ENCODE measurements at places on chromosomes 5 and 9.
A peak's percentile ranks its signal among the peaks of the same experiment; 100 is the strongest.

DNA sequence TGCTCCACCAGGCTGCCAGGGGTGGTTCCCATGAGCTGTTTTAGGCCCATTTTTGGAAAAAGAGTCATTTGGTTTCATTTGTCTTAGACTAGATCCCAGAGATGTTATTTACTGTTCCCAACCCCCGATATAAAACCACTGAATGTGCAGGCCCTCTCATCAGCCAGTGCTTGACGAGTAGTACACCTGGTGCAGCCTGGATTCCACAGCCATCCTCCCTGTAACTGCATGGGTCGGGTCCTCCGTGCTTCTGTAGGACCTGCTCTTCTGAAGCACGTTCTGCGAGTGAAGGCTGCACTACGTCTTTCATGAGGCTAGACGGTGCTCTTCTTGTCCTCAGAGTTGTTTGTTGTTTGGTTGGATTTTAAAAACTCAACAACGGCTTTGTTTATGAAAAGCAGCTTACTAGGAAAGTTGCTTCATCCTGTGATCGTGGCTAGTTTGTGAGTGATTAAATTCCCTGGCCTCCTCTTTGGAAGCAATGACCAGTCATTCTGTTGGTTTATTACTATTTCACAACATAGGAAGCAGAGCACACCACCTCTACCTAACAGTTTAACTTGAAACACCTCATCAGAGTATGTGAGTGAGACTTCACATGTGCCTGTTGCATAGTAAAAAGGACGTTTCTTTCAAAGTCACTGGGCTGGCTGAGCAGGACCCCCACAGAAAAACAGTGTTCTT, 135.2 kb downstream of the AOPEP start:
- no peak for DNase-seq

- DNase-seq, result no peak
These were observed 21.9 kb upstream of the NSMF start for GRCh38 chr9:137480686-137481683.

DNA sequence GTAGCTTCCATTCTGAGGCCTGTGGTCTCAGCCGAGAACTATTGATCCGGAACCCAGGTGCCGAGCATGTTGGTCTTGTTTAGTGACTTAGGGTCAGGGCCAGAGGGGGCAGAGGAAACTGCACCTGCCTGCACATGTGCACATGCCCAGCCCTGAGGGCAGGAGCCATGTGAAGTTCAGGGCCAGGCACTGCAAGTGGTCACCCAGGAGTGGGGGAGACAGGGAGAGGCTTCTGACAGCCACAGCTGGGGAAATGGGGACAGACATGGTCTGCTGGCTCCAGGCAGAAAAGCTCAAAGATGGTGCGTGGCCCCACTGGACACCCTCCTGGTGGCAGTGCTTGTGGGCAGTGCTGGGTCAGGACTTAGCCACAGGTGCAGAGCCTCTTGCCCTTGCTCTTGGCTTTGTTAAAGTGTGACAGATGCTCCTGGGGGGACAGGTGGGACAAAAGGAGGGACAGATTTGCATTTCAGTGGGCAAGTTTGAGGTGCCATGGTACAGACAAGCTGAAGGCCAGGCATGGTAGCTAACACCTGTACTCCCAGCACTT, 134.4 kb downstream of the CACNA1B start:
- DNase-seq, result no peak

GRCh38 chr9:84759300-84759750, 89.8 kb downstream of the NTRK2 start:
- no peak for DNase-seq

GRCh38 chr5:179196405-179197079, 136.4 kb downstream of the ZNF354C start:
- no peak for DNase-seq

- DNase-seq, result no peak
These were observed 937 bp upstream of the MACROH2A1 start for GRCh38 chr5:135399794-135400542.

DNA sequence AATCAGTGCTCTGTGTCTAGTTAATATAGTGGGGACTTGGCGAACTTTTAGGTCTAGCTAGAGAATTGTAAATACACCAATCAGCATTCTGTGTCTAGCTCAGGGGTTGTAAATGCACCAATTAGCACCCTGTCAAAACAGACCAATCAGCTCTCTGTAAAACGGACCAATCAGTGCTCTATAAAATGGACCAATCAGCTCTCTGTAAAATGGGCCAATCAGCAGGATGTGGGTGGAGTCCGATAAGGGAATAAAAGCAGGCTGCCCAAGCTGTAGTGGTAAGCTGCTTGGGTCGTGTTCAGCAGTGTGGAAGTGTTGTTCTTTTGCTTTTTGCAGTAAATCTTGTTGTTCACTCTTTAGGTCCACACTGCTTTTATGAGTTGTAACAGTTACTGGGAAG, 3.6 kb upstream of the OTULINL start:
- no peak for DNase-seq

- no peak for DNase-seq
These were observed 85.5 kb downstream of the PALM2AKAP2 start for GRCh38 chr9:109865521-109865920.

- no peak for DNase-seq
These were observed 110.9 kb upstream of the BASP1 start for GRCh38 chr5:17106521-17106920.

DNA sequence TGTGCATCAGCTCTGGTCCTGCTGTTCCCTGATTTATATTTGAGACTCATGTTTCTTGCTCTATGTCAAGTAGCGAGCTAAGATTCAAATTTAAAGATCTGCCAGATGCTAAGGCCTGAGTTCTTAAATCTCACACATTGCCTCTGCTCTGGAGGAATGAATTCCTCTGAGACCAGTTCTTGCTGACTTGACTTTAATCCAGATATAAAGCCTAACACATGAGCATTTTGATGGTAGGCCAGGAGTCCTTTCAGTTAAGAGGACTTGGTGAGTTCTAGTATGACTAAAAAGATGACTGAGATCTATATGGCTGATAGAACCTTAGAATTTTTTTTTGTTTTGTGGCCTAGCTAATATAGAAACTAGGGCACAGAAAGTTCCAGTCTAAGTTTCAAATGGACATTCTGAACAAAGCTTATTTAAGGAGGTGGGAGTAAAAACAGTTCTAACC, 1.3 kb upstream of the INIP start:
- DNase-seq, result no peak

- peak; percentile 16 for DNase-seq
These were observed 21.0 kb upstream of the RAB14 start for GRCh38 chr9:121222524-121223171.

DNA sequence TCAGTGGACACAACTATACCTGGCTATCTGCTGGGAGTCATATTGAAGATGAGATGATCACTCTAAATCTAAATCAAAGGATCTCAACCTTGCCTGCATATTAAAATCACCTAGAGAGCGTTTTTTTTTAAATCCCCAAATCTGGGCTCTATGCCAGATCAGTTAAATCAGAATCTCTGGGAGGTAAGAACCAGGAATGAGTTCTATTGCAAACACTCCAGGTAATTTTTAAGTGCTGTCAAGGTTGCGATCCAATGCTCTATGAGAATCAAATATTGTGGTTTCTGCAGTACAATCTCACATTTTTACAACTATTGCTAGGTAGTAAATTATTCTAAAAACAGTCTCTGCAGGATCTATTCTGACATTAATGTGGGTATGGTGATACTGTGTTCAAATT, 202.3 kb upstream of the OR13F1 start:
- no peak for DNase-seq

- DNase-seq, result no peak
These were observed 72.1 kb upstream of the PRRC1 start for GRCh38 chr5:127445328-127445727.

DNA sequence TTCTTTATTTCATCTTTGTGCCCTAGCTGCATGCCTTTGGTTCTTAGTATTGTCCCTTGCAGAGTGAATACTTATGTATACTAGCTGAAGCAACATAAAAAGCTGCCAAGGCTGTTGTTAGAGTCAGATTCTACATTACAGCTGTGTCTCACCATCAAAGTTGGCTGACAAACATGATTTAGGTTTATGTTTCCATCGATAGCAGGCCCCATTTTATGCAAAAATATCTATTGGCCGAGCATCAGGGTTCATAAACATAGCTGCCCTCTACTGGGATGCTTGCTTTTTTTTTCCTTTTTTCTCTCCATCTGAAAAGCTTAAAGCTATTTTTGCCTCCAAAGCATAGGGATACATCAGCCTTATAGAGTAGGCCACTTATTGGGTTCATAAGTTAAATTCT, 68.0 kb downstream of the FAM174A start:
- DNase-seq, result no peak

GRCh38 chr5:9538504-9538903, 7.4 kb downstream of the SEMA5A start:
- DNase-seq, result no peak

GRCh38 chr9:77847059-77847499, 184.5 kb downstream of the GNAQ start:
- no peak for DNase-seq

- DNase-seq, result no peak
These were observed 76.4 kb upstream of the FCN1 start for GRCh38 chr9:134993996-134994720.

DNA sequence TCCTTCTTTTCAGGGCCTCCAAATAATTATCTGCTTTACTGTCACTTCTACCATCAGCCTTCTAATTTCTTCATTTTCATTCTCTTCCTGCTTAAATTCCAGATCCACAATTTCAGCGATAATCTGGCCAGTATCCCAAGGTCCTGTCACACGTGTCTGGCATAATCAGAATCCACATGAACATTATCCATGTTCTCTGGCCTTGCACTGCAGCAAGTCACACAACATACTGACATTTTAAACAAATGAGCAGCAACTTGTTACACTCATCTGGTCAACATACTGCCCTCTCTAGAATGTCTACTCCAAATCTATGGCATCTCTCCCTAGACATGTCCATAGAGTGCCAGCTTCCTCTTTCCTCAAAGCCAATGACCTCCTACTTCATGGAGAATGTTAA, 43.8 kb upstream of the RASEF start:
- no peak for DNase-seq

- DNase-seq, result no peak
These were observed 22.0 kb downstream of the OR2S2 start for GRCh38 chr9:35935755-35936509.

GRCh38 chr5:15236911-15237508, 263.0 kb upstream of the FBXL7 start:
- DNase-seq, result no peak

GRCh38 chr9:23322392-23322791, 503.6 kb downstream of the ELAVL2 start:
- DNase-seq, result no peak

DNA sequence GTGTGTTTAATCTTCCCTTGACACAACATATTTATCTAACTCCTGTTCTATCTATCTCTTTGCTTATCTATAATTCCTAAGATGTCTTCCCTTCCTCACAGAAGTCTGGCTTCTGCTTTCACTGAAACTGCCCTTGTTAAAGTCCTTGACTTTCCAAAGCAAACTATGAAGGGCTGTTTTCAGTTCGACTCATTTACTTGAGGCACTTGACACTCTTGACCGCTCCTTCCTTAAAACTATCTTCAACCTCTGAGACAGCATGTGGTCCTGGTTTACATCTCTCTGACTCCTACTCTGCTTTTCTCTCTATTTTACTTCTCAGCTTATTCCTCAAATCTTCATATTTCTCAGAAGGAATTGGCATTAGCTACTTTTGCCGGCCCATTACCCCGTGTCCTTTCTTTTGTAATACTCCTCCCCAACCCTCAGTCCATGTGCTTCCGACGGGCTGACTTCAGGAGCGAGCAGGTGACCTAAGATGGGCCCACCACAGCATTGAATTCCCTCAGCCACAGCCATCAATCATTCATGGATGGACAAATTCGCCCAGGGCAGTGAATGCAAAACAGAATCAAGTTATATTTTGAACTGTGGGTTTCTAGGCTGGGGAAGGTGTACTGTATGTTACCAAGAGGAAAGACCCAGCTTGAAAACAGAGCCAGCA, 1089.2 kb downstream of the PTPRD start:
- no peak for DNase-seq

GRCh38 chr5:73989956-73990355, 364.0 kb downstream of the ARHGEF28 start:
- DNase-seq, result no peak

DNA sequence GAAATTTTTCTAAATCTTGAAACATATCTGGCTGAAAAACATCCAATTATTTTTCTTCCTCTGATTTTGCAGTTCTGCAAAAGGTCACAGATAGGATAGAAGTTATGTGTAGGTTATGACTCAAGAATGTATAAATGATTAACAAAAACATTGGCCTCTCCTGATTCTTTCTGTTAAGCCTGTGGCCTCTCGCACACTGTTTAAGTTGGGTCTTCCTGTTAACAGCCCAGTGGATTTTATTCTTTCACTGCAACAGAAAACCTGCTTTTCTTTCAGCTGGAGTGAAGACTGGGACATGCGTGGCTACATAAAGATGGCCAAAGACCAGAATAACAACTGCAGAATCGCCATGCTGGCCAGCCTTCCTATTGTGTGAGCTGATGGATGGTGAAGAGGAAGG, 17.1 kb upstream of the SPATA31E1 start:
- no peak for DNase-seq

GRCh38 chr9:68832861-68833518, 128.0 kb downstream of the PIP5K1B start:
- no peak for DNase-seq

- DNase-seq, result no peak
These were observed at the start of gene ACTL7B for GRCh38 chr9:108855888-108856287. ACTL7B (minus strand) TSS chr9:108855986; CDS start chr9:108855930, 56 bp downstream.

GRCh38 chr5:160185626-160186360, 43.5 kb upstream of the FABP6 start:
- no peak for DNase-seq

DNA sequence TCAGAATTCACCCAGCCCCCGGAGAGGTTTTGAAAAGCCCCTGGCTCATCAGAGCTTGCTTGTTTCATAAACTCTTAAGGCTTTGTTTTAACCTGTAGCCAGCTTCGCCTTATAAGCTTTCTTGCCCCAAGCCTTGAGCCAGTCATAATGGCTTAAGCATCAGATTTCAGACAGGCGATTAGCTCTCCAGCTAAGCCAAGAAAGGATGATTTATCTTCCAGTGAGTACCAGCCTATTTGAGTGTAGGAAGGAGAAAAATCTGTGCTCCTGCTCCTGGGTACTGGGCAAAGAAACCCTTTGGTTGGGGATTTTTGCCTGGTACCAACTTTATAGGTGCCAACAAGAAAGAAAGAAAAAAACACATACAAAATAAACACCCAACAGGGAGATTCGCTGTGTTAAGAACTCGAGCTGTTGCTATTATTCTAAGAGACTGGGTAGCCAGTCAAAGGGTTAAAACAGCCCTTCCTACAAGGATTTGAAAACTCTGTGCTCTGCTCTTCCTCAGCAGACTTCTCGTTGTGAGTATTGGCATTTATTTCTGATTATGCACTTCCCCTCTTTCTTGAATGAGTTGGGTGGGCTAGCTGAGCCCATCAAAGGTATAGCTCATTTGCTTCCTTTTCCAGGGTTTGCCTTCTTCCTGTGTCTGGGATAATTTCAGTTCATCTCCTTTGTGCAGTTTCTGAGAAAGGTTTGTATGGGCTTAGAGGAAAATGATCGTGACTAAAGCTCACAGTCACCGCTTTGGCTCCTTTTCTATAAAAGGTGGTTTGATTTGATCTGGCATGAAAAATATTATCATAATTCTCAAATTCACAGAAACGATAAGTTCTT, 157.2 kb upstream of the DMRT1 start:
- no peak for DNase-seq
